ENCODE measurements at places on chromosomes 13 and 19. TPM values are rescaled to one million over a fixed set of nuclear protein-coding genes. Genes with fewer than 3 reads are reported as not detected.

DNA sequence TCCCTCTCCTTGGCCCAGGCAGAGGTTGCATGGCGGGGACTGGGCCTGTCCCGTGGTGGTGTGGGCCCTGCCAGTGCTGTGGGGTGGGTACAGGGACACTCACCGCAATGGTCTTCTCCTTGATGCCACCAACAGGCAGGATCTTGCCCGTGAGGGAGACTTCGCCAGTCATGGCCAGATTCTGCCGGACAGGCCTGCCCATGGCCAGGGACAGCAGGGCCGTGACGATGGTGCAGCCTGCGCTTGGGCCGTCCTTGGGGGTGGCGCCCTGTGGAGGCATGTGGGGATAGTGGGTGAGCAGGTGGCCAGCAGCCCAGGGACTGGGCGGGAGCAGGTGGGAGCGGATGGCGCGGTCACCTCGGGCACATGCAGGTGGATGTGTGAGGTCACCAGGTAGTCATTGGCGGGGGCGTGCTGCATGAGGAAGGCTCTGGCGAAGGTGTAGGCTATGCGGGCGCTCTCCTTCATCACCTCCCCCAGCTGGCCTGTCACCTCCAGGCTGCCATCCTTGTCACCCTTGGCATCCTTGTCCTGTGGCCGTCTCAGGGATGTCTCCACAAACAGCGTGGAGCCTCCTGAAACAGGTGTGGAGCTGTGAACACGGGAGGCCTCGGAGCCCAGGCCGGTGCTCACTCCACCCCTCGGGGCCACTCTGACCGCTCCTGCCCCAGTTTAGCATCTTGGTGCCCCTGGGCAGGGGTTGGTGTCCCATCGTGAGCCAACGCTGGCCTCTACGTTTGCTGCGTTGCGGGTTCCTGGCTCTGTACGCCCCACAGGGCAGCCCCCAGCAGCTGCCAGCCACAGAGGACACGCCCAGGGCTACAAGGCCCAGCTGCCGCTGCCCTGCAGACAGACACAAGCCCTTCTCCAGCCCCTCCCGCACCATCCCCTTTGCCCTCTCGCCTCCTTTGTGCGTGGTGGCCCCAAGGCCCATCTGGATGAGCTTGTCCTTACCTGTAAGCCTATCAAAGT, 3.4 kb downstream of the RPL36 start:
- H3K4me3 ChIP-seq = no peak overlapping the region
- H3K4me1 ChIP-seq = peaks cover 25% of the 10 kb centered on the region
- H3K36me3 ChIP-seq = peaks cover 30% of the 10 kb centered on the region
- H3K27me3 ChIP-seq = no peaks in the 10 kb centered on the region

GRCh38 chr19:33401683-33402420, 28.3 kb downstream of the CEBPG start:
- no peak overlapping the region for H3K4me3 ChIP-seq
- H3K36me3 ChIP-seq = no peaks in the 10 kb centered on the region
- DNase-seq = no peak
- no peak overlapping the region for H3K27ac ChIP-seq
- H3K27me3 ChIP-seq = no peaks in the 10 kb centered on the region
- peaks cover 36% of the 10 kb centered on the region for H3K4me1 ChIP-seq

DNA sequence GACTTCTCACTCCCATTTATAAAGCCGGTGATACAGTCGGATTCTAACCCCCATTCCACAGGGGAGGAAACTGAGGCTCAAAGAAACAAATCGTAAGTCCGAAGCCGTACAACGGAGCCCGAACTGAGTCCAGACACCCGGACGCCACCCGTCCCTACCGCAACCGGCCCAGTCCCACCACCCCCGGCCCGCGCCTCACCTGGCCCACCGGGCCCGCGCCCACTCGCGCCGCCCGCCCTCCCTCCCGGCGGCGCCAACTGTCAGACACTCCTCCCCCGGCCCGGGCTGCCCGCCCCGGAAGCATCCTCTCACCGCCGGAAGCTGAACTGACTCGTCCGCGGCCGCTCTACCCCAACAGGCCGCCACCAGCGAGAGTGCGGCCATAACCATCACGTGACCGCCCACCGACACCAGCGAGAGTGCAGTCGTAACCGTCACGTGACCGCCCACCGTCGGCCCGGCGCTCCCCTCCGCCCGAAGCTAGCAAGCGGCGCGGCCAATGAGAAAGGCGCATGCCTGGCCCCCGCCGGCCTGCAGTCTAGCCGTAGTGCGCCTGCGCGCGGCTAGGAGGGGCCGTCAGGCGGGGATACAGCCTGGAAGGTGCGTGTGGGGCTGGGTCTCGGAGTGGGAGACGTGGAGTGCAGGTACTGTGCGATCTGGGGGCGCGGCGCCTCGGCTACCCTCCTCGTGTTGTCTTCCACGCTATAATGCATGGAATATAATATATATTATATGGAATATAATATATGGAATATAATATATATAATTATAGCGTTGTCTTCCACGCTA, at the start of the genes C19orf47 and PLD3:
TSS of gene C19orf47 (minus strand) at position 273 of the 789 bp plus-strand sequence. CDS start 6,540 bp downstream, outside the sequence.
TSS of gene PLD3 (plus strand) at position 571 of the 789 bp plus-strand sequence. CDS start 17,789 bp downstream, outside the sequence.
- peak; percentile 99 for DNase-seq
- H3K4me1 ChIP-seq = peaks cover 4% of the 10 kb centered on the region
- peak within 1 kb of the TSS; percentile 91 for H3K4me3 ChIP-seq
- H3K36me3 ChIP-seq = no peaks in the 10 kb centered on the region
- peak within 1 kb of the TSS; percentile 76 for H3K27ac ChIP-seq

DNA sequence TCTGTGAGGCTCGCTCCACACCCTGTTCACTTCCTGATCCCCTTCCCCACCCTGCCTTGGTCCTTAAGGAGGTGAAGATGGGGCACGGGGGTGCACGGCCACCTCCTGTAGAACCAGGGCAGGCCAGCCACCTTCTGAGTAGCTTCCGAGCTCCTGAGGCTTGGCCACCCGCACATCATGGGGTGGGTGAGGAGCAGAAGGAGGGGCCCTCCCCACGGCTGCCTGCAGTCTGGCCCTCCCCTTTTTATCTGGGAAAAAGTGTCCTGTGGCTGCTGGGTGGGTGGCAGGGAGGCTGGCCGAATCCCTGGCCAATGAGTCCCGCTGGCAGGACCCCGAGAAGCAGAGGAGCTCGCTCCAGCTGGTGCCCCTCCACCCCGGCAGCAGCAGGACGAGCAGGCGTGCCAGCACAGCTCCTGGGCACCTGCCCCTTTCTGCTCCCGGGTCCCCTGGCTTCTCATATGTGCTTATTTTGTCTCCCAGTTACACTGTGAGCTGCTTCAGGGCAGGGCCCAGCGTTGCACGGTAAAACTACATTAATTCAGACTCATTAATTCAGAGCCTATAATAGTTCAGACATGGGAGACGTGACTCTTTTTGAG, 135.0 kb downstream of the KDM4B start:
- no peak overlapping the region for H3K4me3 ChIP-seq
- no peaks in the 10 kb centered on the region for H3K27me3 ChIP-seq
- peaks cover 44% of the 10 kb centered on the region for H3K4me1 ChIP-seq
- DNase-seq = no peak

- H3K27me3 ChIP-seq = no peaks in the 10 kb centered on the region
- DNase-seq = no peak
- H3K4me1 ChIP-seq = peaks cover 5% of the 10 kb centered on the region
Observed at GRCh38 chr13:50412046-50412617, 396.9 kb downstream of the KCNRG start.

DNA sequence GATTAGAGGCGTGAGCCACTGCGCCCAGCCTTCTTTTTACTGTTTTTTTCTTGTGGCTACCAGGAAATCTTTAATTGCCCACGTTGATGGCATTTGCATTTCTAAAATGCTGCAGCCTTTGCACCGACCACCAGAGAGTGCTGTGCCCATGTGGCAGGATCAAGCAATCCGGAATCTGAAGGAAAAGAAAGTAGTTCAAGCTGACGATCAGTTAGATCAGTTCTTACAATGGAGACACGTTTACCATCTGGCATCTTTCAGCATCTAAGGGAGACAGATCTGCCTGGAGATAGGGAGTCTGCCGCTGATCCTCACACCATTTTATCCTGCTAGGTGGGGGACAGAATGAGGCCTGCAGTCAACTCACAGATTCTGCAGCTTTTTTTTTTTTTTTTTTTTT, 19.9 kb downstream of the TINCR start:
- no peaks in the 10 kb centered on the region for H3K36me3 ChIP-seq
- no peak overlapping the region for H3K4me3 ChIP-seq
- no peak overlapping the region for H3K27ac ChIP-seq
- no peaks in the 10 kb centered on the region for H3K27me3 ChIP-seq
- DNase-seq = no peak

GRCh38 chr13:110442930-110443621, 118.4 kb downstream of the RAB20 start:
- DNase-seq = no peak
- no peaks in the 10 kb centered on the region for H3K27me3 ChIP-seq
- H3K27ac ChIP-seq = peak overlapping the region; percentile 44
- no peak overlapping the region for H3K4me3 ChIP-seq

- peaks cover 17% of the 10 kb centered on the region for H3K4me1 ChIP-seq
- no peaks in the 10 kb centered on the region for H3K27me3 ChIP-seq
- H3K4me3 ChIP-seq = no peak overlapping the region
- peaks cover 10% of the 10 kb centered on the region for H3K36me3 ChIP-seq
Observed at GRCh38 chr19:55099557-55100506, 17.6 kb downstream of the PPP1R12C start.

DNA sequence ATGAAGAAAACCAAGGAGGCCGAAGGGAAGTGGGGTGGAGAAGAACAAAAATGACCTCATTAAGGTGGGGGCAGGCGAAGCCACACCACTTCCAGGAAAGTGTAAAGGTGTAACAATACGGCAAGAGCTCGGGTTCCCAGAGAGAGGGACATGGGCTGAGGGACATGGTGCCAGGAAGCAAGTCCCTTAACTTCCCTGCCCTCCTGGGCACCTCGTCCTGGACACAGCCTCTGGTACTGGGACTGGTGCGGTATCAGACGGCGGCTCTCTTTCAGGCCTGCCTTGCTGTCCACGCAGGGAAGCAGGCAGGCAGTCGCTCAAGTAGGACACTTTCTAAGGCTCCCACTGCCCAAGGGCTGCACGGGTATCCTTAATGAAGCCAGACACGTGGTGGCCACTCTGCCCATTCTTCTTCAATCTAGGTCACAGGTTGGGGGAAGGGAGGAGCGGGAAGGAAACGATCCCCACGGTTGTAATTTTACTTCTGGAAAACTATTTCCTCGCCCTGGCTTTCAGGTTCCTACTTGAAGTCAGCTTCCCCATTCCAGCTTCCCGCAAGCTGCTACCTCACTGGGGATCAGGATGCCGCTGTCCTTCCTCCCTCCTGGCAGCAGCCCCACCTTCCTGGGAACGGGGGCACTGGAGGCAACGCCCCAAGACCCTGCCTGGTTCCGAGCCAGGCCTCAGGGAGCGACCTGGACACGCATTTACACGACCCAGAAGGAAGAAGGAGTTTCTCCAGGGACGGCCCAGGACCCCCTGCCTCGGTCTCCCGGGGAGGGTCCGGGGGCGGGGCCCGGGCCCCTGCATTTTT, 1.2 kb downstream of the AP3D1 start:
- no peak for DNase-seq
- peak overlapping the region; percentile 71 for H3K4me3 ChIP-seq
- H3K27me3 ChIP-seq = no peaks in the 10 kb centered on the region
- peaks cover 52% of the 10 kb centered on the region for H3K4me1 ChIP-seq
- H3K36me3 ChIP-seq = peaks cover 10% of the 10 kb centered on the region

GRCh38 chr19:12034198-12034597, 1.3 kb downstream of the ZNF433 start:
- H3K36me3 ChIP-seq = no peaks in the 10 kb centered on the region
- H3K27ac ChIP-seq = no peak overlapping the region
- H3K4me1 ChIP-seq = peaks cover 20% of the 10 kb centered on the region
- no peaks in the 10 kb centered on the region for H3K27me3 ChIP-seq

DNA sequence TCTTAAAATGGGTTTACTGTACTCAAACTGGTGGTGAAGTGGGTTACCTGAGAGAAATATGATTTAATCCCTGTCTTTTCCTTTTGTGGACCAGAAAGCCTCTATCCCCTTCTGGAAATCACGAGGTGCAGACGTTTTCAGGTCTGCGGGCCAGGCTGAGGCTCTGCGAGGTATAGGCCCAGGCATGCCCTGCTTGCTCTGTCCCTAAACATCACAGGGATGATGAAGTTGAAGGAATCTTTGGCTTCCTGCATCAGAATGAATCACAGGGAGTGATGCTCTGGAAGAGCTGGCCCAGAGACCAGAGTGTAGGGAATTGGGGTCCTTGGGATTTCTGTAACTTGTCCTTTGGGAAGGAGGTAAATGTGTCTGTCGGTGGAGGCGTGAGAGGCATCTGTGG, 18.4 kb upstream of the CHST8 start:
- no peak for DNase-seq
- no peaks in the 10 kb centered on the region for H3K36me3 ChIP-seq
- no peaks in the 10 kb centered on the region for H3K27me3 ChIP-seq
- H3K4me1 ChIP-seq = no peaks in the 10 kb centered on the region

DNA sequence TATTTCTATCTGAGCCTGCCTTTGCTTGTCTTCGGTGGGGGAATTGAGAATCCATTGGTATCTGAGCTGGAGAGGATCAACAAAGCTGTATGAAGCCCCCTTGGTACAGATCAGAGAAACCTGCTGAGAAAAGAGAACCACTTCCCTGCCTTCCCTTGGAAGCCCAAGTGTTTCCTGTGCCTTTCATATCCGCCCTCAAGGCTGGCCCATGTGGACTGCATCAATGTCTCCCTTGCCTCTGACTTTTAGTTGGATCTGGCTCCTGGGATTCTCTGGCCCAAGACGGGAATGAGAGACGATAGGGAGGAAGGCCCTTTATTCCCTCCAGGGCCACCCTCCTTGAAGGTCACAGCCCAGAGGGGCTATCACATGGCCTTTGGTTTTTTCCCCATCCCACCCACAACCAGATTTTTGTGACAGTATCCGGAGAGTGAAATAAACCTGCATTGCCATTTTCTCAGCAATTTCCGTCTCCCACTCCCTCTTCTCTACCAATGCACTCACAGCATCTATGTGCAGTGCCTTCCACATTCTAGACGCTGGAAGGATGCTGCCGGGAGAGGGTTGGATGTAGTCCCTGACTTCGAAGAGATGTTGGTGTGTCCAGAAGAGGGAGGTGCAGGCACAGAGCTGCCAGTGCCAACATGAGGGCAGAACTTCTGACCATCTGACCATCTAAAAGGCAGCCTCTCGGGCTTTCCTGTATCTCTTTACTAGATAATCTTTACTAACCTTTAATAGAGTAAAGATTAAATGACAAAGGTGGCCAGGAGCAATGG, 63.8 kb downstream of the KCTD15 start:
- no peak for DNase-seq
- H3K4me1 ChIP-seq = no peaks in the 10 kb centered on the region
- no peak overlapping the region for H3K27ac ChIP-seq

GRCh38 chr13:113064534-113065405, 40.8 kb upstream of the F7 start:
- no peak for DNase-seq
- no peak overlapping the region for H3K27ac ChIP-seq
- no peak overlapping the region for H3K4me3 ChIP-seq
- H3K27me3 ChIP-seq = no peaks in the 10 kb centered on the region
- H3K36me3 ChIP-seq = no peaks in the 10 kb centered on the region
- no peaks in the 10 kb centered on the region for H3K4me1 ChIP-seq

Gene ELAVL3
- 0.15 TPM for total RNA-seq

Gene CEACAM3
- 0.37 TPM for total RNA-seq

Gene ENOX1
- 7.1 TPM for total RNA-seq

Gene KLK14
- total RNA-seq = not detected

Gene NDUFB7
- 460 TPM for total RNA-seq

Gene LIM2
- total RNA-seq = not detected
